CD4-positive, alpha-beta T cell treated with Interleukin-15 for 4 hours (primary cell): ENCODE measurements at places on chromosomes 4 and X.

- no peak for DNase-seq
Measured at GRCh38 chrX:63934791-63935190, 149.8 kb upstream of the ARHGEF9 start.

GRCh38 chr4:114180481-114180880 lies 201.0 kb upstream of the ARSJ start:
- DNase-seq, result no peak

DNA sequence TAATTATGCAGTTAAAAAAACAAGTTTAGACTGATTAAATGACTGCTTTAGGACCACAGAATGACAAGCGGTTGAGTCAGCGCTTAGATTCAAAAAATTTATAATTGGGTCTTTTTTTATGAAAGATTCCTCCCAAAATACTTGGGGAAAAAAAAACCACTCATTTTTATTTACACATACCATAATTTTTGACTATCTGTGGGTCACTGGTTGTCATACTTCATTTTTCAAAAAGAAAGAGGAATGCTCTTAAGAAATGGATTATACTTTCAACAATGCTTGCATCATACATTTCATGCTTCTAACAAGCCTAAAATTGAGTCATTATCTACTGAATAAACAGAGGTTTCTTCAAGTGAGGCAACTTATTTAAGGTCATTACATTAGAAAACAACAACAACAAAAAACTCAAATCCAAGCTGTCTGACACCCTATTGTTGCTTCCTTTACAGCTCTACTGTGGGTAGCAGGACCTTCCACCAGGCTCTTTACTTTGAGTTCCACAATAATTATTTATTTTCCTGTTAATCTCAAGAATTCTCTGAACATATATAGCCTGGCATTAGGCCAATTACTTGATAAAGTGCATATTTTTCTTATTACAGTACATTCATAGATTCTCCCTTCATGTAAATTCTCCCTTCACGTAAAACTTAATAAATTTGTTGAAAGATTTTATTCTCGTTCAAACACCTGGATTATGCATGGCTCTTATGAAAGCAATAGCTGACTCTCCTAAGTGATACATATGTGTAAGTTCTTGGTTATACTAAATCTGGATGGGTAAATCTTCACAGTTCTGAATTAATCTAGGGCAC lies 445.5 kb downstream of the PCDH10 start:
- DNase-seq, result no peak

DNA sequence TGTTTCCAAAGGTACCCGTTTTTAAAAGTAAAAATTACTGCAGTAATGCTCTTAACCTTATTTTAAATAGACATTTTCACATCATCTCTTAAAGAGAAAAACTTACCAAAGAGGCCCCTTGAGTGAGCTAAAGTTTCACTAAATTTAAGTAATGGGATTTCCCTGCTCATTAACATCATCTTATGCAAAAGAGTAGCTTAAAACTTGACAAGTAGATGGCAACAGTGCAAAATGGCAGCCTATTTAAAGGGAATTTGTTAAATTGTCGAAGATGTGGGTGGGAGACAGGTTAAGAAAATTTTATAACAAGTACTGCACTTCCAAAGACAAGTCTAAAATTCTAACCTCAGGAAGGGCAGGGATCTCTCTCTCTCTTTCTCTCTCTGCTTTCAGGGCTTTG lies 271.7 kb upstream of the LDB2 start:
- DNase-seq, result no peak

DNA sequence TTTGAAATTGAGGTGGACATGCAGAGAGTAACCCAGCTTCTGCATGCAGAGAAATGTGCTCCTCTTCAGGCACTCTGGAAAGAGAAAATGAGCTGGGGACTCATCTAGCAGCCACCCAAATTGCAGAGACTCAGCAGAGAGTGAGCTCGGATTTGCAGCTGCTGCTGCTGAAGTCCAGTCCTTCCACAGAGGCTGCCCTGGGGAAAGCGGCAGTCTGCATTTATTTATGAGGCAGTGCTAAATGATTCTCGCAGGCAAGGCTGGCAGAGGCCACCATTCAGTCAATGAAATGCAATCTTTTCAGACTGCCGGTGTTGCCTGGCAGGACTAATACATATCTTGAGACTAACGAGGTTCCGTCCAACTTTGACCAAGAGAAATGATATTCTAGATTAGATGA lies 404.8 kb downstream of the NLGN4X start:
- DNase-seq, result no peak

DNA sequence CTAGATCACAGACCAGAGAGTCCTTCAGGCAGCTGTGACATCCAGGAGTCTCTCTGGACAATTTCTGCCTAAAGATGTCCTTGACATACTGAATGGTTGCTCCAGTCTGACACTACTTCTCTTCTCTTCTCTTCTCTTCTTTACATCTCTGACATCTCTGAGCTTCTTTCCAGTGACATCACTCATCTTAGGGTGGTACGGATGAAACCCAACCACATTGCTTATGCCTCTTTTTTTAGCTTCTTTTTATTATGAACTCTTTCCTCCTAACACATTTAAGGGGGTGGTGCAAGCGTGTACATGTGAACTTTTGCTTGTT lies 39.4 kb upstream of the IRF2 start:
- DNase-seq, result no peak

DNA sequence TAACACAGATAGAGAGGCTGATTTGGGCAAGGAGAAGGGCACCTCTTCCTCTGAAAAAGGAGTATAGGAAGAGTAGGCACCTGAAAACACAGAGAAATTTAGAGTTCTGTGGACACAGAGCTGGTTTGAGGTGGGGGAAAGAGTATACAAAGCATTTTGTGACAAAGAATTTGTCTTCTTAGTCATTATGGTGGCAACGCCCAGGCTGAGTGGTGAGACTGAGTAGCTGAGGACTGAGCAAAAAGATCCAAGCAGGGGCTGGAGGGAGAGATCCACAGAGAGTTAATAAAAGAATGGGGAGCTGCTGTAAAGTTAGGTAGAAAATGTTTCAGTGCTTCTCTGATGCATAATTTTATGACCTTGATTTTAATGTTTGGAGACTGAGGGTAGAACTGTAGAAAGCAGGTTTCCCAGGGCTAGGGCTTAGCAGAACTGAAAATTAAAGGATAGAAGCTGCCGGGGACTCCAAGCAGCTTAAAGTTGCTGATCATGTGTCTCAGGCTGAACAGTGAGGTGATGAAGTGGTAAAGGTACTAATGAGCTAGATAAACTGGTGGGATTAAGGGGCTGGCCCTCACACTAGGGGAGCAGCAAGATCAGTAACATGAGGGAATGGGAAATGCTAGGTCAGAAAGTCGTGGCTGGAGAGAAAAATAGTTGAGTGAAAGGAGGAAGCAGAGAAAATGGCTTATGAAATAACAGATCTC lies 118.9 kb downstream of the CEP44 start:
- DNase-seq, result no peak

DNA sequence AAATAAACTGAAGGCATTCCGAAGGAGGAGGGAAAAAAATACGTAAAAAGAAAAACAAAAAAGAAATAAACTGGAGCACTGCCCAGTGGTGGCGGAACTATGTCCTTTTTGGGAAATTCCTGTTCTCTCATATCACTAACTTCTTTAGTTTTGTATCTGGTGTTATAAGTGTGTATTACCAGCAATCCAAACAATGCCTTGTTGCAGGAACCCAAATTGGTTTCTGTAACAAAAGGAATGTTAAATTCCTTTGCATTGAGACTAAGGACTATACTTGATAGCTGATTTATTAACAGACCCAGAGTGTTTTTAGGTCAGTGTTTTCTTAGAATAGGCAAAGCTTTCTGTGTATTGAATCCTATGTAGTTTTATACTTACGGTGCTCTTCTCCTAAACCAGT lies 6.6 kb downstream of the CCNG2 start:
- DNase-seq, result no peak

- DNase-seq, result no peak
Measured at GRCh38 chr4:142519342-142519741, 326.8 kb downstream of the INPP4B start.

DNA sequence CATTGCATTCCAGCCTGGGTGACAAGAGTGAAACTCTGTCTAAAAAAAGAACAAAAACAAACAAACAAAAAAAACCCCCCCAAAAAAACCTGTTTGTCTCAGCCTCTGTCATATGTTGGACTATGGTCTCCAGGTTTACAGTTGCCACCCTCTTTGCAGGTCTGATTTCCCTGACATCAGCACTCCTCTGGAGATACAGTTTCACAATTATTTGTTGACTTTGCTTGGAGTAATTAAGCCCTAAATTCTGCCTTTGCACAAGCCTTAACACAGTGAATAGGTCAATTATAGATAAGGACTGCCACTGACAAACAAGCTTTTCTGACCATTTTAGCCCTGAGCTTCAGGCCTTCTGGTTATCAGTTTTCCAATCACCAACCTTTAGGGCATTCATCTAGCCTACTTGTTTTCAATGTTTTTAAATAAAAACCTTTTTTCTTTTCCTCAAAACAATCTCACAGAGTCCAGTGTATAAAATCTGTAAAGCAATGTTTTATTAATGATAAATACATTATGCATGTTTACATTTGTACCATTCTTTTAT lies 20.4 kb upstream of the MAPK10 start:
- no peak for DNase-seq
